Ovary (tissue), 10 donors: ENCODE measurements at places on chromosomes 4 and X. TPM values are rescaled to one million over a fixed set of nuclear protein-coding genes. Genes with fewer than 3 reads are reported as not detected.

The C1QTNF7 gene
- total RNA-seq: 18.3 TPM

The RASGEF1B gene
- 14.4 TPM for total RNA-seq

The DMP1 gene
- not detected for total RNA-seq

DNA sequence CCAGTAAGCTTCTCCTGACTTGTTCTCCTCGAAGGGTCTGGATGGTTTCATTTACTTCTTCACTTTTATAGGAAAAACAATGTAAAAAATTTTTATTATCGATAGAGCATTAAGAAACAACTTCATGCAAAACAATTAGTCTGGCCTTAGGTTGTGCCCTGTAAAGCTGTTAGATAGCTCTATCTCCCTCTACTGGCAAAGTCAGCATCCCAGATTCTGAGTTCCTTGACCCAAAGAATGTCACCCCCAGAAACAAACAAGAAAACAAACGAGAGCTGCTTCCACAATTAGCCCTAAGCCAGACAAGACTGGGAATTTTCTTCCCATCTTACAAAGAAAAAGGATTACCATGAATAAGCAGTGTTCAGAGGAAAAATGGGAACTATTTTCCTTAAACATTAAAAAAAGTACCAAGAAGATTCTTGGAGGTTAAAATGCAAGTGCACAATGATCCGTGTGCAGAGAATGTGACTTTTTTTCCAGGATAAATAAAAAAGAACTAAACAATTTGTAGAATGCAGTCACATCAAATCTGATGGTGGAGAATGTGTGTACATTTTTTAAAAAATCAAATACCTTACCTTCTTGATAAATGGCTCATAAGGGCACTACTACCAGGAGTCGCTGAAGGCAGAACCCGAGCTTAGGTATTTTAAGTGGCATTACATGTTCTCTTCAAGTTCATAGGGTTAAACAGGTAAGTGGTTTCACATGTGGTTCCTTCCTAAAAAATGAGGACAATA is 293.2 kb downstream of the FBXO8 start:
- no peak overlapping the region for H3K27ac ChIP-seq
- H3K27me3 ChIP-seq: no peaks in the 10 kb centered on the region
- no peak overlapping the region for H3K4me3 ChIP-seq
- no peaks in the 10 kb centered on the region for H3K36me3 ChIP-seq
- no peak for DNase-seq

GRCh38 chr4:57374866-57375595 is 264.8 kb upstream of the IGFBP7 start:
- H3K27ac ChIP-seq: no peak overlapping the region
- no peaks in the 10 kb centered on the region for H3K36me3 ChIP-seq
- no peaks in the 10 kb centered on the region for H3K27me3 ChIP-seq
- no peak for DNase-seq
- H3K4me1 ChIP-seq: no peaks in the 10 kb centered on the region

GRCh38 chrX:40757058-40757457 is 21.7 kb upstream of the MED14 start:
- no peaks in the 10 kb centered on the region for H3K27me3 ChIP-seq
- no peak for DNase-seq
- no peak overlapping the region for H3K4me3 ChIP-seq

DNA sequence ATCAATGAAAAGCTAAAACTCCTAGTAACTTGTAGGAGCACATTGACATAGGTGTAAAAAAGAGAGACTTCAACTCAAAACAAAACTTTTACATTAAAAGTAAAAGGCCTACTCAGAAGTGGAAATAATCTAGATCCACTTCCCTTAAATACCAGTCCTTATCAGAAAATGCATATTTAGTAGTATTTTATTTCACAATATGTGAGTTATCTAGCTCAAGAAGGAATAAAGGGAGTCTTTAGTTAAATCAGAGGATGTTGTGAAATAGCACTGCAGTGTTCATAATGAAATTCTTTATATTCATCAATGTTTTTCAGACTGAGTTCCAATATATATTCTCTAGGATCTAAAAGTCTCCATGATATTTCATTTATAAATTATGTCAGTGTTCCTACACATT is 715.0 kb downstream of the GRID2 start:
- H3K27me3 ChIP-seq: no peaks in the 10 kb centered on the region
- no peak overlapping the region for H3K27ac ChIP-seq
- H3K4me1 ChIP-seq: no peaks in the 10 kb centered on the region
- no peaks in the 10 kb centered on the region for H3K36me3 ChIP-seq
- H3K4me3 ChIP-seq: no peak overlapping the region

DNA sequence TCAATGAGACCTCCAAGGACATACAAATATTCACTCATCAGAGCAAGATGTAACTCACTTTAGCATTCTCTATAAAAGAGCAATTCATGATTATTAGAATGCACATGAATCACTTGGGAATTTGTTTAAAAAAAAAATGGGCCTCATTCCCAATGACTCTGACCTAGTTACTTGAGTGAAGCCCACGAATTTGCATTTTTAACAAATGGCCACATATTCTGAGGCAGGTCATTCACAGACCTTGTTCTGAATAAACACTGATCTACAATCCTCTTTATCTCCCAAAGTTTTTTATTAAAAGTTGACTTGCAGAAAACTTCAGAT is 255.1 kb upstream of the VEGFC start:
- H3K27ac ChIP-seq: no peak overlapping the region
- H3K4me3 ChIP-seq: no peak overlapping the region
- no peak for DNase-seq
- peaks cover 3% of the 10 kb centered on the region for H3K4me1 ChIP-seq

- no peak overlapping the region for H3K4me3 ChIP-seq
- no peak for DNase-seq
- H3K27me3 ChIP-seq: no peaks in the 10 kb centered on the region
Observed at GRCh38 chrX:34903316-34903715, 39.3 kb upstream of the FAM47B start.

DNA sequence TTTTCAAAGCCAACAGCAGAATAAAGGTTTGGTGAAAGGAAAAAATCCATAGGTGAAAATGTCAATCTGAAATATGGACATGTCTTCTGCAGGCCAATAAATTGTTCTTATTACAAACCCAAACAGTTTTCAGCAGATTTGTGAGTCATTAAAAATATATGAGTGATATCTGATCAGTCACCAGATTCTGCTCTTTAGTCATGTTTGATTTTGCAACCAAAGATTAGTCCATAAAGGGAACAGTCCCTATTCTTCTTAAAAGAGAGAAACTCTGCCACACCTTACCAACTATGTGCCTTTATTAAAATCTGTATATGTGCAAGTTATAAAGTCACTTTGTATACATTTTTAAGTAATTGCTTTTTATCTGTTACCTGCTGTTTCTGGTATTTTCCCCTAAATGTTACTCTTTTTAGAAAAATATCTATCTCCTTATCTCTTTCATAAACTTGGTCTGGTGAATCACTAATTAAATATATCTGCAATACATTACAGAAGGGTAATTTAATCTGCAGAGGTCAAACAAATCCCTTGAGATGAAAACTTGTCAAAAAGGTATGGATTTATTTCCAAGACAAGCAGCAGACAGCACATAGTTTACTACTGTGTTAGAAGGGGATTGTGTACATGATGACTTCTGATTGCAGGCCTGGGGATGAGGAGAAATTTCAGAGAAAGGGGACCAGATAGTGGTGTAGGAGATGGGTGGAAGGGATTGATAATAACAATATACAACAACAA is 322.9 kb upstream of the NWD2 start:
- H3K27me3 ChIP-seq: no peaks in the 10 kb centered on the region
- H3K27ac ChIP-seq: no peak overlapping the region
- no peak overlapping the region for H3K4me3 ChIP-seq

DNA sequence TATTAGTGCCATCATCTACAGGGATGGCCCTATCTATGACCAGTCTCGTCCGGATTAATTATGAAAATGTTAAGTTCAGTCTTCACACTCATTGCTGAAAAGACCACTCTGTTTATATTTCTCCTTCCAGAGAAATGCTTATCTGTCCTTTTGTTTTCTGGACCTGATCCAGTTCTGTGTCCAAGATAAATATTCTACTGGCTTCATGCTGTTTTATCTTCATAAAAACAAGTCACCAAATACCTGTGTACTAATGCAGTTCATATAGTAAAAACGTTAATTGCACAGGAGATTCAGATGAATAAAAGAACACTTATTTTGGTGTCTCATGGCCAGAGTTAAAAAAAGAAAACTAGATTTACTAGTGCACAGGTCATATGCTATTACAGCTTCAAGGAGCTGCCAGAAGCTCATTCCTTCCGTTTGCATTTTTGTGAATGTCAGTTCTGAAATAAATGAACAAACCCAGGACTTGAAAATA is 17.3 kb downstream of the FNIP2 start:
- no peak overlapping the region for H3K4me3 ChIP-seq
- H3K4me1 ChIP-seq: peaks cover 4% of the 10 kb centered on the region
- no peaks in the 10 kb centered on the region for H3K27me3 ChIP-seq
- no peak for DNase-seq
- peak overlapping the region; percentile 61 for H3K27ac ChIP-seq

DNA sequence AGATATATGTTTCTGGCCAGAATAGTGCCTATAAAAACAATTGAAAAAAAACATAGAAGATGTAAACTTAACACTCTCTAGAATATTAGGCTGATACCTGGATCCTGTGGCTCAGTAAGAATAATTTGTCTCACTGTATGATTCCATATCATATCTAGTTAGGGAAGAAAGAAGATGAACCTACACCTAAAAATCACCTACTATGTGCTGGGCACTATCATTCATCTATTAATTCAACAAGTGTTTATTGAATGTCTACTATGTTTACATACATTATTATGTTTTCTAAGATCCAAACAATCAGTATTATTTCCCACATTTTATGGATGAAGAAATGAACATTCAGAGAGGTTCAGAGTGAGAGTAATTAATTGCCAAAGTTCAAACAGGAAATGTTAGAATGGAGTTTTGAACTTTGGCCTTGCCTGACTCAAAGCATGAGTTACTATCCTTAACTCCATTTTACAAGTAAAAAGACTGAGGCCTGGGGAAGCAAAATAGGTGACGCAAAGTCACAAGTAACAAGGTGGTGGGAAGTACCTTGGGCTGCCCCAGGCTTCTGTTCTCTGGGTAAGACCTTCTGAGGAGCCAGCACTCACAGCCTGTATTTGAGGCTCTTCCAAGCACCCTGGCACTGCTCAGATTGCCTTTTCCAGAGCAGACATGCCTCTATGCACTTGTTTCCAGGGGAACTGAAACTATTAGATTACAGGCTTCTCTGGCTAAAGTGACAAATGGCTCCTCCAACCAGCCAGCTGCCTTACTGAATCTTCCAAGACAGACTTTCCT is 111.1 kb upstream of the ACSL4 start:
- H3K27me3 ChIP-seq: no peaks in the 10 kb centered on the region
- no peak overlapping the region for H3K27ac ChIP-seq
- H3K4me1 ChIP-seq: no peaks in the 10 kb centered on the region
- H3K36me3 ChIP-seq: no peaks in the 10 kb centered on the region
- no peak overlapping the region for H3K4me3 ChIP-seq
- DNase-seq: no peak

- H3K4me1 ChIP-seq: no peaks in the 10 kb centered on the region
- no peaks in the 10 kb centered on the region for H3K27me3 ChIP-seq
- no peak overlapping the region for H3K4me3 ChIP-seq
- no peak for DNase-seq
- no peak overlapping the region for H3K27ac ChIP-seq
- no peaks in the 10 kb centered on the region for H3K36me3 ChIP-seq
Observed at GRCh38 chrX:78321809-78322208, 5.6 kb downstream of the CYSLTR1 start.

GRCh38 chrX:926991-927390 is 285.5 kb downstream of the CRLF2 start:
- no peak overlapping the region for H3K4me3 ChIP-seq
- H3K27ac ChIP-seq: no peak overlapping the region
- H3K36me3 ChIP-seq: no peaks in the 10 kb centered on the region
- DNase-seq: no peak
- no peaks in the 10 kb centered on the region for H3K4me1 ChIP-seq
- no peaks in the 10 kb centered on the region for H3K27me3 ChIP-seq

DNA sequence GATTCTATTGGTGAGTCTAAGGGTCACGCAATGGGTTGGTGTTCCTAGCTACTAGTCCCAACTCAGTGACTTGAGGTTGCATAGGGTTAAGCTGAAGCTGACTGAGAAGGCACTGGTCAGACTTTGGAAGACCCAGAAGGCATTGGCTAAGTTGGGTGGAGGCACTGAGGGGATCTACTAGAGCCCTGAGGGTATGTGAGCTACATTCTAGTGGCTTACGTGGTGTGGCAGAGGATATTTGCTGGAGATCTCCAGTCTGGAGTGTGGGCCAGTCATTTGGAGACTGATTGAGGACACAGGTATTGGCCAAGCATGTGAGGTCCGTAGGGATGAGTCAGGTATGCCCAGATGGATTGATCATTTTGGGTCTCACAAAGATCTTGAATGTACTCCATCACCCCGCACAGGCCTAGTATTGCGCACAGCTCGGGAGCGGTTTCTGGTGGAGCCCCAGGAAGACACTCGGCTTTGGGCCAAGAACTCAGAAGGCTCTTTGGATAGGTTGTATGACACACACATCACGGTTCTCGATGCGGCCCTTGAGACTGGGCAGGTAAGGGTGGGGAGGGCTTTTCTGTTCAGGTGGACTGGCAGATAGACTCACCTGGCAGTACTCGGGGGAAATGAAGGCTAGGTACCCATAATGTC is 7.2 kb downstream of the USP11 start:
- H3K36me3 ChIP-seq: no peaks in the 10 kb centered on the region
- H3K4me3 ChIP-seq: no peak overlapping the region
- H3K4me1 ChIP-seq: no peaks in the 10 kb centered on the region
- DNase-seq: no peak
- no peak overlapping the region for H3K27ac ChIP-seq

DNA sequence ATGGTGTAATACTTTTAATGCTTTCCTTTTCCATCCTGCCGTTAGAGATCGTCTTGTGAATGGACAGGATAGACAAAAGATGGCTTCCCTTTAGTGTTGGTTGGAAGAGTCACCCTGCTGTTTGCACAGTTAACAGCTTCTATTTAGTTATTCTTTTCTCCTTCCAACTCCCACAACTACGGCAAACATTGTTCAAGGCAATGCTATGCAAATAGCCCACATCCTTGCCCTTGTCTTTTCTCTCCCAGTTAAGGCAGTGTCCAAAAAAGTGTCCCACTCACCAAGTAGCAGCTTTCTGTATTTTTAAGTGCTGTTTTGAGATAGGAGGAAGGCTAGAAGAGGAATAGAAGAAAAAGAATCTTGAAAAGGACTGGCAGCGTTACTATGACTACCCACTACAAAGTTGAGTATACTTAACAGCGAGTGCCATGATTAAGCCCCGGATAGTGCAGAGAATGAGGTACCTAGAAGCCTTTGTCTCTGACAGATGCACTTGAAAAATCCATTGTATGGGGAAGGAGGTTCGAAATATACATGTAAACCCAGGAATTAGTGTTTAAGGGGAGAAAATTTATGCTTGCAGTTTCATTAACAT is 12.1 kb upstream of the RUFY3 start:
- peaks cover 4% of the 10 kb centered on the region for H3K4me1 ChIP-seq
- DNase-seq: no peak
- no peak overlapping the region for H3K27ac ChIP-seq
- H3K4me3 ChIP-seq: no peak overlapping the region
- no peaks in the 10 kb centered on the region for H3K36me3 ChIP-seq
